Activated CD8-positive, alpha-beta memory T cell treated with anti-CD3 and anti-CD28 coated beads for 48 hours (primary cell): ENCODE measurements at places on chromosomes 11 and 22.

DNA sequence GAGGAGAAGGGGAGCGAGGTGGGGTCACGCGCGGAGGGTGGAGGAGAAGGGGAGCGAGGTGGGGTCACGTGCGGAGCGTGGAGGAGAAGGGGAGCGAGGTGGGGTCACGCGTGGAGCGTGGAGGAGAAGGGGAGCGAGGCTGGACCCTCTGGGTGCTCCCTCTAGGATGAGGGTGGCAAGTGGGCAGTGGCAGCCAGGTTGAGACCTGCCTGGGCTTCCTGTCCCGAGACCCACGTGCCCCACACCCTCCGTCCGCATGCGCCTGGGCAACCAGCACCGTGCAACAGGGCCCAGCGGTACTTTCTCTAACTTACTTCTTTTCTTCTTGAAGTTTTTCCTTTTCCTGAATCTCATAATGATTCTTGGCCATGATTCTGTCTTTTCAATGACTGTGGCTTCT is 11.1 kb downstream of the MRPL21 start:
- no peak for DNase-seq

DNA sequence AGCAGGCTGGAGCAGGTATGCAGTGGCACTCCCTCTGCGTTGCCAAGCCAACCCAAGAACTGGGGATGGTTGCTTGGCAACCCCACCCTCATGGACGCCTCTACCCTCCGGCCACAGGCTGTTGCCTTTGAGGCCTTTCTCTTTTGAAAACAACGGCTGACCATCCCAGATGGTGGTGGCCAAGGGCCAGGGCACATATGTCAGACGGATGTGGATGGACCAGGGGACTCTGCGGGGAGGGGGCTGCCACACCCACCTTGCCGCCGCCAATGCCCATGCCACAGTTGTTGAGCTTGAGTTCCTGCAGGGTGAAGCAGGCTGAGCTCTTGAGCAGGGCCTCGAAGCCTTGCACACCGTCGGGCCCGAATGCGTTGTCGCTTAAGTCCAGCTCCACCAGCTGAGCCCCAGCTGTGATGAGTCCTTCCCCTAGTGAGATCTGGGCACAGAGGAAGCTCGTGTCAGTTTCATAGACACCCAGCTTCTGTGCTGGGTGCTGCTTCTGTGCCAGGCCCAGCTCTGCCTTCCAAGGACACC is 21.5 kb downstream of the RANGAP1 start:
- DNase-seq, result no peak

DNA sequence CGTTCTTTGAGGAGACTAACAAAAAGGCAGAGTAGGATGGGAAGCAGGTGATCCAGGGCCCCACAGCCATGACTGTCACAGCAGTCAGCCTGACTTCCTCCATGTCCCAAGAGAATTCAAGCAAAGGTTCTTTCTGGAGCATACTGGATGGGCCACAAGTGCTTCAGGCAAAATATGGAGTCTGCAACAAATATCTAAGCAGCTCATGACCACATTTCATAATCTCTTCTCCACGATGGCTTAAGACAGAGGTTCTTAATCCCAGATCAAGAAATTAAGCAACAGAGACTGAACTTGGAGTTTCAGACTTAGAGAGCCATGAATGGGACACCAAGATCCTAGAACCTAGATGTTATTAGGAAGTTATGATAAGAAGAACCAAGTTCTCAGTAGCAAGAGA is 31.6 kb downstream of the GUCY1A2 start:
- DNase-seq, result no peak

GRCh38 chr11:10581481-10582019 is 13.1 kb upstream of the LYVE1 start:
- DNase-seq, result no peak

DNA sequence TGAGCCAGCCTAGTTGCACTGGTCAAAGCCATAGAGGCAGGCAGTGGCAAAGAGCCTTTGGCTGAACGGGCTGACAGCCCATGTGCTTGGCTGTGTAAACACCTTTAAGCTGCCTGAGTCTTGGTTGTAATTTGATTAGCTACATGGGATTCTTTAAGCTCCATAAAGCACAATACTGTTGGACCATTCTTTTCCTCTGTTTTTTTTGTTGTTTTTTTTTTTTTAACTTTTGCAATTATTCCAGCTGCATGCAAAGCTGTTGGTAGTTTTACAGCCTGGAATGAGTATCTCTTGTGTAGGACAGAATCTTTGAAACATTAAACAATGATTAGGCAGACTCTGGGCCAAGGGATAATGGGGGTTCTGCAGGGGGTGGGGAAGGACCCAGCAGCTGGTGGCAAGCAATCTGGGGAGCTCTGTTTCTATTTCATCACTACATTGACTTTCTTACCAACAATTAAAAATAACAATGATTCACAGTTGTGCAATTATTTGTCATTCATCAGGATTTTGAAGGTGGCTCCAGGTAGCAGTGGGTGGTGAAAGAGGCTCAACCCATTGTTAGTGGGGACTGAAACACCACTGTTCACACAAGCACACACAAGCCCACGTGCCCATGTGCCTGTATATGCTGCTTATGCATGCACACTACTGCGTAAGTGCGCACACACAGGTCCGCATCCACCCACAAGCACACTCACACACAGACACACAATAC is 69.5 kb upstream of the CSNK2A3 start:
- DNase-seq, result no peak

DNA sequence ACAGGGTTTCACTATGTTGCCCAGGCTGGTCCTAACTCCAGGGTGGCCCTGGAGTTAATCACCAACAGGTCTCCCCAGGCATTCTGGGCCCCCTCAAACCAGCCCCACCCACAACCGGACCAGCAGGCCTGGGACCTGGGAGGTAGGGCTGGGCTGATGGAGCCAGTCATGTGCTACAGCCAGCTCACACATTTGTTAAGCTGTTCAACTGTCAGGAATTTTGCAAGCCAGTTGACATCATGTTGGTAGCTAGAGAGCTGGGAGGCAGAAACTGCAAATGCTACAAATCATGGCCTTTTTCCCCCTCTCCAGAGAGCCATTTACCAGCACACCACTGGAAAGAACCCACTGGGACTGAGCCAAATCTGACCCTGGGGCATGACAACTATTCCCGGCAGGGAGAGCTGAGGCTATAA is 6.8 kb downstream of the ARHGAP1 start:
- DNase-seq, result no peak

DNA sequence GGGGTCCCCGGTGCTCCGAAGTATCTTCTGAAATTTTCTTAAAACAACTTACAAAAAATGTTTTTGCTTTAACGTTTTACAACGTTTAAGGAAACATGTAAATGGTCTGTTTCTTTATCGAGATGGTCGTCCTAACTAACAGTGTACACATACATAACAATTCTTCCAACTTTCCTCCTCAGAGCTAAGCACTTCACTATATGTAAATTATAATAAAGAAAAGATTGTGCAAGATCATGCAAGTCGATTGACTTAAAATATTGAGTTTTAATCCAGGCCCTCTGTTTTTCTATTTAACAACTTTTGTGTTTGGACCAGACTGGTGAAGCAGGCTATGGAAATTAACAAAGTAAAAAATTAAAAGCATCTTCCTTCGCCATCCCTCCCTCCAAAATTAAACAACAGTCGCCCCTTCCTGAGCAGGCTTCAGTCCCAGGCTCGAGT is 4.9 kb downstream of the ALX4 start:
- DNase-seq, result no peak

DNA sequence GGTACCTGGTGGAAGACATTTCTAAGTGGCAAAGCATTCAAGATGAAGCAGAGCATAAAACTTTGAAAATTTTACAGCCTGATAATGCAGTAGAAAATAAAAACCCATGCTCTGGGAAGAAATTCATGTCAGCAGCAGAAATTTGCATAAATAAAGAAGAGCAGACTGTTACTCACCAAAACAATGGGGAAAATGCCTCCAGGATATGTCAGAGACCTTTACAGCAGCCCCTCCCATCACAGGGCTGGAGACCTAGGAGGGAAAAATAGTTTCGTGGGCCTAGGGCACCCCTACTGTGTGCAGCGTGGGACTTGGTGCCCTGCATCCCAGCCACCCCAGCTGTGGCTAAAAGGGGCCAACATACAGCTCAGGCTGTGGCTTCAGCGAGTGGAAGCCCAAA is 5.4 kb upstream of the DKK3 start:
- no peak for DNase-seq

DNA sequence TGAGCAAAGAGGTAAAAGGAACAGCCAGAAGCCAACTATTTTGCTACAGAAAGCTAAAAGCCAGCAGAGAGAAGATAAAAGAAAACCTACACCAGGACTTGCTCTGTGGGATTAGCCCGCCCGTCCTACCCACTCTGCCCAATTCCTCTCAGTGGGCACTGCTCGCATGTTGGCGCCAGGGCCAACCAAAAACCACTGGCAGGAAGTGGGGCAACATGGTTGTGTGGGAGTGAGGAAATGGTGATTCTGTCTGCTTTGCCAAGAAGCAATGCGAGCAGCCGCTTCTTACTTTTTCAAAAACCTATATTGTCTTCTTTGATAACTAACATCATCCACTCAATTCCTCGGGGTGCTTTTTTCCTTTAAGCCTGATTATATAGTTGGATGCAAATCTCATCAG is 14.2 kb upstream of the APOA1 start:
- DNase-seq, result no peak

DNA sequence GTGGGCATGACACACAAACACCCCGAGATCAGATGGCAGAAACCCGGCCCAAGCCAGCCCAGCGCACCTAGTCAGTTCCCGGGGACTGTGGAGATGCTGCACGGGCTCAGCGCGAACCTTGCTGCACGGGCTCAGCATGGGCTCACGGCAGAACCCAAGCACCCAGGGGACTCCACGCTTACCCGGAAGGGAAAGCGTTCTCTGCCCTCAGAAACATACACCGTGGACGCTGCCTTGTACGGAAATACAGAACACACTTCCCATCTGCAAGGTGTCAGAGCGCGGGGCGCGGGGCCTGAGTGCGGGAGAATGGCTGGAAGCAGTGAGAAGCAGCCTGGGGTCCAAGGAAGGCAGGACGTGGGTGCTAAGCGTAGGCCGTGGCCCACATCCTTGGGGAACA is 319.9 kb downstream of the NTM start:
- no peak for DNase-seq
